Dermis lymphatic vessel endothelial cell (primary cell): ENCODE measurements at places on chromosomes 5 and 9. TPM values are rescaled to one million over a fixed set of nuclear protein-coding genes. Genes with fewer than 3 reads are reported as not detected.

The CD274 gene
- 3.7 and 6.9 TPM in 2 replicates for total RNA-seq

The LMX1B gene
- not detected in 2 replicates for total RNA-seq

The SRA1 gene
- 15.0 and 16.5 TPM in 2 replicates for total RNA-seq

The TAF11L8 gene
- total RNA-seq = not detected in 2 replicates

The LRRC19 gene
- total RNA-seq = not detected in 2 replicates

The MEGF9 gene
- total RNA-seq = 5.0 and 5.1 TPM in 2 replicates

The SOX30 gene
- under 0.01 TPM in 1 of 2 replicates, not detected in the other for total RNA-seq

The ADAMTSL1 gene
- total RNA-seq = 3.9 and 8.7 TPM in 2 replicates

The CER1 gene
- total RNA-seq = not detected in 2 replicates

The OSMR gene
- total RNA-seq = 6.9 and 10.8 TPM in 2 replicates

The AGXT2 gene
- total RNA-seq = not detected in 2 replicates

The IFNA13 gene
- total RNA-seq = not detected in 2 replicates

The TCOF1 gene
- 7.0 and 11.4 TPM in 2 replicates for total RNA-seq

The PCDHGA10 gene
- total RNA-seq = 5.2 and 6.0 TPM in 2 replicates

The SLC45A2 gene
- 0.11 TPM in 1 of 2 replicates, not detected in the other for total RNA-seq

The GPR150 gene
- total RNA-seq = under 0.01 TPM in 2 replicates

The FOXD4L3 gene
- total RNA-seq = under 0.01 TPM in 2 replicates

The SLC6A3 gene
- total RNA-seq = under 0.01 TPM in 1 of 2 replicates, not detected in the other

The THBS4 gene
- 0.17 and 0.22 TPM in 2 replicates for total RNA-seq

The FAM78A gene
- total RNA-seq = 2.8 and 3.7 TPM in 2 replicates

The PCDHB5 gene
- total RNA-seq = 0.43 and 0.87 TPM in 2 replicates

The LRRC14B gene
- total RNA-seq = not detected in 2 replicates

The SPATA6L gene
- total RNA-seq = 6.0 and 8.7 TPM in 2 replicates

The C7 gene
- total RNA-seq = 0.09 and 0.33 TPM in 2 replicates

The GDNF gene
- not detected in 2 replicates for total RNA-seq

The PITX1 gene
- 0.22 TPM in 1 of 2 replicates, not detected in the other for total RNA-seq

The CARD6 gene
- total RNA-seq = 44.2 and 50.4 TPM in 2 replicates

The C9orf50 gene
- not detected in 2 replicates for total RNA-seq

The ANKRD31 gene
- under 0.01 TPM in 2 replicates for total RNA-seq

The NMUR2 gene
- not detected in 2 replicates for total RNA-seq

The CARD19 gene
- 51.1 and 55.4 TPM in 2 replicates for total RNA-seq

The KIF4B gene
- total RNA-seq = 0.33 and 0.69 TPM in 2 replicates

The RNF224 gene
- total RNA-seq = not detected in 2 replicates

The TAF11L5 gene
- total RNA-seq = not detected in 2 replicates

The ZCCHC9 gene
- 13.9 and 19.9 TPM in 2 replicates for total RNA-seq

The BARHL1 gene
- not detected in 2 replicates for total RNA-seq

The CYSRT1 gene
- 0.22 and 0.26 TPM in 2 replicates for total RNA-seq

The PCDHGA8 gene
- total RNA-seq = 0.54 and 1.5 TPM in 2 replicates
